CD4-positive, alpha-beta T cell treated with Interleukin-21 for 1 hour (primary cell): ENCODE measurements at places on chromosomes 6 and 20.
A peak's percentile ranks its signal among the peaks of the same experiment; 100 is the strongest.

- no peak for DNase-seq
Measured at GRCh38 chr6:152461556-152461955, 175.6 kb downstream of the SYNE1 start.

DNA sequence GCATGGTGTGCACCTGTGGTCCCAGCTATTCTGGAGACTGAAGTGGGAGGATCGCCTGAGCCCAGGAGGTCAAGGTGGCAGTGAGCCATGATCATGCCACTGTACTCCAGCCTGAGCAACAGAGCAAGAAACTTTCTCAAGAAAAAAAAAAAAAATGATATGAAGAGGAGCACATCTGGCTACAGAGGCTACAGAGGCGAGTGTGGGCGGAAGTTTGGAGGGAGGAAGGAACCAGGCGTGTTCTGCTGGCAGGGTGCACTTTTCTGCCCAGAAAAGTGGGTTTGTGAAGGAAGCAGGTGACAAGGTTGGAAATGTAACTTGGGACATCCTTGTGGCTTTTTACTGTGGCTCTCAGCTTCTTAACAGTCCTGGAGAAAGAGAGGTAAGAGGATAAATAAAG is 96.7 kb downstream of the SNX5 start:
- no peak for DNase-seq

GRCh38 chr6:153059757-153060156 is 57.2 kb upstream of the MTRF1L start:
- DNase-seq = no peak

GRCh38 chr6:135254471-135254870 is 73.4 kb downstream of the MYB start:
- no peak for DNase-seq

GRCh38 chr20:15756754-15757115 is 816.5 kb downstream of the KIF16B start:
- no peak for DNase-seq

DNA sequence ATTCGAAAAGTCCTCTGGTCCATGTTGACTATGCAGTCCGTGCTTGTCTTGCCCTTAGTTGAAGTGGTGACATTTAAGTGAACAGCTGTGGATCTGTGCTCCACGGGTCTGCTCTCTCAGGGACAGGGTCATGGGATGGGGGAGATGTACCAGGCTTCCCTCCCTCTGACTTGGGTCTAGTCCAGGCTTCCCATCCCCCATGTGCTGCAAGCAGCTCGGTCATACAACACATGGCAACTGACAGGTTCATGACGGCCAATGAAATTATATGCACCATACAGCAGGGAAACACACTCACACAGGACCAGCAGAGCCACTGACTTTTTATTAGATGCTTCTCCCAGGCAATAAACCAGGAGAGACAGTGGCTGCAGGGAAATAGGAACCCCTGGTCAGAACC is 201.4 kb downstream of the PTPRT start:
- DNase-seq = no peak

- DNase-seq = no peak
Measured at GRCh38 chr6:75906871-75907270, 157.8 kb downstream of the MYO6 start.

- DNase-seq = no peak
Measured at GRCh38 chr20:16027686-16028085, 545.6 kb downstream of the KIF16B start.

GRCh38 chr6:111782887-111783466 is 90.3 kb downstream of the FYN start:
- DNase-seq = no peak

GRCh38 chr6:121838842-121839241 is 403.4 kb downstream of the GJA1 start:
- no peak for DNase-seq

- no peak for DNase-seq
Measured at GRCh38 chr20:19301843-19302242, 89.4 kb downstream of the SLC24A3 start.

DNA sequence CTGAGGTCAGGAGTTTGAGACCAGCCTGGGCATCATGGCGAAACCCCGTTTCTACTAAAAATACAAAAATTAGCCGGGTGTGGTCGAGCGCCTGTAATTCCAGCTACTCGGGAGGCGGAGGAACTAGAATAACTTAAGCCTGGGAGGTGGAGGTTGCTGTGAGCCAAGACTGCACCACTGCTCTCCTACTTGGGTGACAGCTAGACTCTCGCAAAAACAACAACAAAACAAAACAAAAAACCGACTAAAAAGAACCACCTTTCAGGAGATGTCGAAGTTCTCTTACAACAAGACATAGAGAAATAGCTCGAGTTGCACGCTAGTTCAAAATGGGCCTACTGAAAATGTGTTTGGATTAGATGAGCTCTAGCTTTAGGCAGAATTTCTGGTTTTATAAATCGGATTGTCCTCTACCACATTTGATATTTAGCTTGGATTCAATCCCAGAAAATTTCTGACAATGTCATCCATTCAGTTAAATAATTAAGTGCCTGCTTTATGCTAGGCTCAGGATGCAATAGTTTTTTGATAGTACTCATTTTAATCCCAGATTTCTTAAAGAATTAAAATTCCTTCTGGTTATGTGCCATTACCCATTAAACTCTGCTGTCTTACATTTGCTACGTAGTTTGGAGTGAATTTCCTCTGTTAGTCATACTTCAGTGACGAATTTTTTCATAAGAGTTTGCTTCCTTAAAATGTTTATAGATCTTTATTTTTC is 137.5 kb upstream of the SHLD1 start:
- DNase-seq = no peak

GRCh38 chr6:169112483-169113320 is 140.9 kb downstream of the THBS2 start:
- DNase-seq = no peak

- no peak for DNase-seq
Measured at GRCh38 chr20:54985091-54985490, 509.7 kb downstream of the DOK5 start.

GRCh38 chr20:22312744-22313346 is 271.5 kb downstream of the FOXA2 start:
- DNase-seq = no peak

- no peak for DNase-seq
Measured at GRCh38 chr20:51608061-51608460, 65.5 kb upstream of the NFATC2 start.

- peak; percentile 92 for DNase-seq
Measured at GRCh38 chr6:159968295-159969203, at the start of gene IGF2R. Gene IGF2R (plus strand): TSS chr6:159969082. CDS start chr6:159969247, 165 bp downstream.

- DNase-seq = no peak
Measured at GRCh38 chr6:47680051-47680450, 18.3 kb upstream of the ADGRF4 start.

GRCh38 chr20:20864351-20865096 is 152.1 kb upstream of the RALGAPA2 start:
- DNase-seq = no peak

DNA sequence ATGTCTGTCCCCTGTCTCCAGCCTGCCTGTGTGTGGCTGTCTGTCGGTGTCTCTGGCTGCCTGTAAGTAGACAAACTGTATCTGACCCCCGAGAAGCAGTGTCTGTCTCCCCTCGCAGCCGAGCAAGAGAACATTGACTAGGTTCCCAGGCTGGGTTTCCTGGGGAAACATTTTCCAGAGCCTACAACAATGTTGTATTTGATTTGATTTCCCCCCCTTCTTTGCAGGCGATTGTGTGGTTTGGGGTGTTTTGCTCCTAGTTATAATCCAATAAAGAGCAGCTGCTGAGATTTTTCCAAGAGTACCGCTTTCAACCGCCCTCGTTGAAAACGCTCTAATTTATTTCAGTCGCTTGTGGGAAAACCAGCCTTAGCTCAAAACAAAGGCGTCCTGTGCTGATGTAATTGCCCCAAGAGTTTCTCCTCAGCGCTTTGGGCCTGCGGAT is 92.6 kb downstream of the CDC5L start:
- no peak for DNase-seq

DNA sequence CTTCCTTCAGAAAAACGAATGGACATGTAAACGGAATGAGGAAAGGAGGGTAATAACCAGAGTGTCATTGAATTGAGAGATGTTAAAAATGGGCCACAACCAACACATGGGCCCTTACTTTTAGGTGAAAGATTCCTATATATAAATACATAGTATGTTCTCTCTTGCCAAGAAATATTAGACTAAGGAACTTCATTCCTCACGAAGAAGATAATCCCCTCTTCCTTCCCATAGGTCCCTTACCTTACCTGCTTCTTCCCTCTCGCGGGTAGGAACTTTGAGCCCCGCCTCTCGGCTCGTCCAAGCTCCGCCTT is 295 bp upstream of the TBC1D22B start:
- DNase-seq = no peak

- no peak for DNase-seq
Measured at GRCh38 chr20:1783245-1783644, 112.0 kb upstream of the SIRPA start.

DNA sequence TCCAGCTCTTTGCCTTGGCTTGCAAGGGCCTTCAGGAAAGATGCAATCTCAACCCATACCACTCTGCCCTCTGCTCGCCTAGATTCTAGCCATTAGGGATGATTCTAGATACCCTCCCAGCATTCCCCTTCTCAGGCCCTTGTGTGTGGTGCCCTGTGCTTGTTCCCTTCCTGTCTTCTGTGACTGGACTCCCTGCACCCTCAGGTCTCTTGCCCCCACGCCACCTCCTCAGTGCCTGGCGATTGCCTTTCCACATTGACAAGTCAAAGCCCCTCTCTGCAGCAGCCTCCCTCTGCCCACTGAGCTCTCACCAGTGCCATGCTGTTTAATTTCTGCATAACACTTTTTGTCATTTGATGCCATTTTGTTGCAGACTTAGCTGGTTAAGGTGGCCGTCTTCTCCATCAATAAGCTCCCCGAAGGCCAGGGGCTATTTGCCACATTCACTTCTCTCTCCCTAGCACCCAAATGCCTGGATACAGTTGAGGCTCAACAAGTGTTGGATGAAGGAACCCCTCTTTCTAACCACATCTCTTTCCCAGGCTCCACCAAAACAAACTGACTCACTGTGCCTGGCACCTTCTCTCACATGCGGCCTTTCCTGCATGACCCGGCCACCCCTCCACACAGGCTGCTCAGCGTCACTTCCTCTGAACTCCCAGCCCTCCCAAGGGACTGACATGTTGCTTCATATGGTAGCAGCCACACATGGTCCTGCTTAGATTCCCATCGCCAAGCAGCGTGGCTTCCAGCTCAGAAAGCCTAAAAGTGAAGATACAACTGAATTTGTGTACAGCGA is 4.6 kb upstream of the TXNDC5 start:
- no peak for DNase-seq

- DNase-seq = no peak
Measured at GRCh38 chr20:55540013-55540412, 465.3 kb downstream of the CBLN4 start.

GRCh38 chr6:107624050-107624449 is 134.1 kb downstream of the SOBP start:
- DNase-seq = no peak

DNA sequence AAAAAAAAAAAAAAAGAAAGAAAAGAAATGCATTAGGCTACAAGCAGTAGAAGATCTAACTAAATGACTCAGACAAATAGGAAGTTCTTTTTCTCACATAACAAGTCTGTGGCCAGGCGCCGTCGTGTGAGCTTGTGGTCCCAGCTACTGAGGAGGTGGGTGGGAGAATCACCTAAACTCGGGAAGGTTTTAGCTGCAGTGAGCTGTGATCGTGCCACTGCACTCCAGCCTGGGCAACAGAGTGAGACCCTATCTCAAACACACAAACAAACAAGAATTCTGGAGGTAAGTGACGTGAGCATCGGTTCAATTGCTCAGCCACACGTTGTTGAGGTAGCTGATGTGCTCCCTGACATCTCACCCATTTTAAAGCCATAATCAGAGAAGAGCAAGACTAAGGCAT is 37.9 kb upstream of the SLC23A2 start:
- peak; percentile 45 for DNase-seq

- no peak for DNase-seq
Measured at GRCh38 chr6:43499028-43499815, 10.9 kb downstream of the LRRC73 start.

DNA sequence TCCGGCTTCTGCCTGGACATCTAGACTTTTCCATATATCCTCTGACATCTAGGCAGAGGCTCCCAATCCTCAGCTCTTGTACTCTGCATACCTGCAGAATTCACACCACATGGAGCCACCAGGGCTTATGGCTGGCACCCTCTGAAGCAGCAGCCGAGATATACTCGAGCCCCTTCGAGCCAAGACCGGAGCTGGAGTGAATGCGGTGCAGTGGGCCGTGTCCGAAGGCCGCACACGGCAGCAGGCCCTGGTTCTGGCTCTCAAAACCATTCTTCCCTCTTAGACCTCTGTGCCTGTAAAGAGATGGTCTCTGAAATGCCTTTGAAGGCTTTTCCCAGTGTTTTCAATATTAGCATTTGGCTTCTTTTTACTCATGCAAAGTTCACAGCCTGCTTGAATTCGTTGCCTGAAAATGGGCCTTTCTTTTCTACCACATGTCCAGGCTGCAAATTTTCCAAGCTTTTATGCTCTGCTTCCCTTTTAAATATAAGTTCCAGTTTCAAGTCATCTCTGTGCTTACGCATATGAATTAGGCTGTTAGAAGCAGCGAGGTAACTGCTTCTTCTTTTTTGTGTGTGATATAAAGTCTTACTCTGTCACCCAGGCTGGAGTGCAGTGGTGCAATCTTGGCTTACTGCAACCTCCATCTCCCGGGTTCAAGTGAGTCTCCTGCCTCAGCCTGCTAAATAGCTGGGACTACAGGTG is 3.8 kb upstream of the SIRPB1 start:
- no peak for DNase-seq

DNA sequence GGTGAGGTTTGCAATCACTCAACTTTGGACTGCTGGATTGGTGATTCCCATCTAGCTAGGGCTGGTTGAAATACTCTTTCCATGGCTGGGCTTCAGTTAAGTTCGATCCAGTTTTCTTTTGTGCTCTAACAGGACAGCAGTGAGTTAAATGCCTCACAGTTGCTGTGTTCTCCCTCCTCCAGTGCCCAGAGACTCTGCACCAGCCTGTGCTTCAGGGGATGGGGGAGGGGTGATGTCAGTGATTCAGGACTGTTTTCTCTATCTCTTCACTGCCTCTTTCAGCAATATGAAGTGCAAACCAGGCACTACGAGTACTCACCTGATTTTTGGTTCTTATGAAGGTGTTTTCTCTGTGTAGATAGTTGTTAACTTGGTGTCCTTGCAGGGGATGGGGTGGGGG is 88.2 kb upstream of the FAM83B start:
- DNase-seq = no peak

DNA sequence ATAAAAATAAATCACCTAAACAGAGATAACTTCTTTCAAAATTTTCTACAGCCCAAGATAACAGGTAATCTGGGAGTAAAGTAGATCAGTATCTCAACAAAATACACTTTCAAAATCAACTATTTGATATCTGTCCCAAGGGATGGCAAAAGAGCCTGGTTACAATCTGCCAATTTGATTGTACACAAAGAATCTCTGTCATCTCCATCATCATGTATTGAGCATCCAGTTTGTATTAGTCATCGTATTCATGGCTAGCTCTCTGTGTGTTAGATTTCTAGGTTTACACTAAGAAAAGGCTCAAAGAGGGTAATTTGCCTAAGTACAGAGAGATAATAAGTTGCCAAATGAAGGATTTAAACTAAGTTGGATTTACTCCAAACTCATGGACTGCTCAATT is 329.0 kb upstream of the NRSN1 start:
- DNase-seq = no peak

- DNase-seq = no peak
Measured at GRCh38 chr6:75488033-75488432, 5.6 kb downstream of the FILIP1 start.
